Mucosa of descending colon (tissue), 3 donors: ENCODE measurements at places on chromosomes 4 and X.
A peak's percentile ranks its signal among the peaks of the same experiment; 100 is the strongest.

DNA sequence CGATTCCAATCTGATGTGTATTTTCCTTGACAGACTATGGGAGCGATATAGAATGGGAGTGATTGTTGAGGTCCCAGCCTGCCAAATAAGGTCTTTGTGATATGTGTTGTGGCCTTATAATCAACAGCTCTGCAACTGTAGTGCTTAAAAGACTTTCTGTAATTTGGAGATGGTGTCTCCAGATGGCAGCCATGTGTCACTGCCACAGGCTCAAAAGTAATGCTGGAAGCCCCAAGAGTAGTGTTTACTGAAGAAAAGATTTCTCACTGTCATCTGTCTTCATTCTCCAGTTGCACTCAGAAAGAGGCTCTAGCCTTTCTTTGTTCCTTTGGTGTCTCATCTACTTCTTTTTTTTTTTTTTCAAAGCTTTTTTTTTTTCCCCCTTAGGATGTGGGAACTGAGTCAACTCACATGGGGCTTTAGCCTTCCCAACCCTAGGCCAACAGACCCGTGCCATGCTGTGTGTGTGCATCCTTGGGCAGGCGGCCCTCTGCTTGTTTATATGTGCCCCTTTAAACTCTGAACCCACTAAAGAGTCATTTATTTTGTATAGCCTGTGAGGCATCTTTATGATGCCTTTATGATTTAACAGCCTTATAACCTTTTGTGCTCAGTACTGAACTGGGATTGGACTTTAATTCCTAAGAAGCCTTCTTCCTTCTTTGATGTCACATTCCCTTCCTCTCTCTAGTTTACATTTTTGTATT is 15.6 kb downstream of the SRPX2 start:
- peak; percentile 42 for DNase-seq

- no peak for DNase-seq
These were observed 11.2 kb upstream of the TSPAN5 start for GRCh38 chr4:98669577-98669976.

GRCh38 chr4:80806472-80806871 is 224.0 kb upstream of the BMP3 start:
- DNase-seq: no peak

DNA sequence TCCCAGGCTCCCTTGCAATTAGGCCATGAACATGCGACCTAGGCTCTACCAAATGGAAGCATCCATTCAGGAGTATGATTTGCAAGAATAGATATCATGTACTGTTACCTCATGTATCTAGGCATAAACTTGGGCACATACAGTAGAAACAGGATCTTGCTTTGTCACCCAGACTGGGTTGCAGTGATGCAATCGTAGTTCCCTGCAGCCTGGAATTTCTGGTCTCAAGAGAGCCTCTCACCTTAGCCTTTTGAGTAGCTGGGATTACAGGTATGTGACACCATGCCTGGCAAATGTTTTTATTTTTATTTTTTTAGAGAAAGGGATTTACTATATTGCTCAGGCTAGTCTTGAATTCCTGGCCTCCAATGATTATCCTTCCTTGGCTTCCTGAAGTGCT is 994.2 kb downstream of the ADGRL3 start:
- DNase-seq: no peak

DNA sequence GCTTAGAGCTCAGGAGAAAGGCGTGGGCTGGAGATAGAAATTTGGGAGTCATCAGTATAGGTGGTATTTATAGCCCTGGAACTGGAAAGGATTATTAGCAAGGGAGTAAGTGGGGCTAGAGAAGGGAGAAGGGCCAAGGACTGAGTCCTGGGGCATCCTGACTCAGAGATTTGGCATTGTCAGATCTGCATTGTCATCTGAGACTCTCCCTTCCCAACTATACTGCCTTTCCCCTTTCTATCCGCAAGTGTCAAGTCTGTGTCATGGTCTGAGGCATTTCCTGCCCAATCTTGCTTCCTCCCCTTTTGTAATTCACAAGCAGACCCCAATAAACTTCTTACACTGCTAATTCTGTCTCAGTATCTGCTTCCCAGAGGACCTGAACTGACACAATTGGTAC is 24.4 kb upstream of the SLC25A43 start:
- no peak for DNase-seq

DNA sequence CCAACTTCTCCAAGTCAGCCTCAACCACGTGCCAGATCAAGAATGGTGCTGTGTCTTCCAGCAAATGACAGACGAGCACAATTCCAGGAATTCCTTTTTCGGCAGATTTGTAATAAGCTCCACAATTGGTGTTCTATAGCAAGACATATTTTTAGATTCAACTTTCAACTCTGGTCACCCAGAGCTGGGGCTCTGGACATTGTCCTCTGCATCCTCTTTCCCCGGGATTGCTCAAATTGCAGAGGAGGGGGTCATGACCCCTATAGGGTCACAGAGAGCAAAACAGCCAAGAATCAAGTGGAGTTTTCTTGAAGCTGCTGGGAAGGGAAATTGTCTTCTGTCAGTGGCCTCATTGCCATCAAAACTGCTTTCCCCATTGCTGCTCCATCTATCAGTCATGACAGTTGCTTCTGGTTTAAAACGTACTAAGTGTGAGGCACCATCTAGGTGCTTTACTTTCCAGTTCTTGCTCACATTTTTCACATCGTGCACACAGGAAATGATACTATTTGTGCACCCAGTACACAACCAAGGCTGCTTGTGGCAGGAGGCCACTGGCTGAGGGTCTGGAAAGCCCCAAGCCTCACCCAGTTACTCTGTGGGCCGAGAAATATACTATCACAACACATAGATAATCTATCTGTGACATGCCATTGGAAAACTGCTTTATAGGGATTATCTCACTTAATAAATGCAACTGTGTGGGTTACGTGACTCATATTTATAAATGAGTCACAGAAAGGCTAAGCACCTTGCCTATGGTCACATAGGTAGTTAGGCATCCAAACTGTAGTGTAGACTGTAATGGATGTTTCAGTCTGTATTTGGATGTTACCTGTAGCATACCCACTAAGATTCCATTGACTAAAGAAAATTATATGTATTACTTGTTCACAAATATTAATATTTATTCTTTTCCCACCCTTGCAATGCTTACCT is 91.7 kb upstream of the PHOX2B start:
- DNase-seq: no peak

DNA sequence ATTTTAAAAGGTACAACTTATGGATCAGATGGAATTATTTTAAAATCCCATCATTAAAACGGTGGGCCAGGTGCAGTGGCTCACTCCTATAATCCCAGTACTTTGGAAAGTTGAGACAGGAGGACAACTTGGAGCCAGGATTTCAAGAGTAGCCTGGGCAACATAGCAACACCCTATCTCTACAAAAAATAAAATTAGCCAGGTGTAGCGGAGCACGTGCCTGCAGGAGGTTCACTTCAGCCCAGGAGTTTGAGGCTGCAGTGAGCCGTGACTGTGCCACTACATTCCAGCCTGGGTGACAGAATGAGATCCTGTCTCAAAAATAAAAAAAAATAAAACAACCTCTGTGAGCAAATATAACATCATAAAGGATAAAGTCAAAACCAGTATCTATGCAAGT is 11.4 kb downstream of the ADH5 start:
- no peak for DNase-seq

- DNase-seq: no peak
These were observed 247.9 kb downstream of the ARHGAP24 start for GRCh38 chr4:85722807-85723206.

DNA sequence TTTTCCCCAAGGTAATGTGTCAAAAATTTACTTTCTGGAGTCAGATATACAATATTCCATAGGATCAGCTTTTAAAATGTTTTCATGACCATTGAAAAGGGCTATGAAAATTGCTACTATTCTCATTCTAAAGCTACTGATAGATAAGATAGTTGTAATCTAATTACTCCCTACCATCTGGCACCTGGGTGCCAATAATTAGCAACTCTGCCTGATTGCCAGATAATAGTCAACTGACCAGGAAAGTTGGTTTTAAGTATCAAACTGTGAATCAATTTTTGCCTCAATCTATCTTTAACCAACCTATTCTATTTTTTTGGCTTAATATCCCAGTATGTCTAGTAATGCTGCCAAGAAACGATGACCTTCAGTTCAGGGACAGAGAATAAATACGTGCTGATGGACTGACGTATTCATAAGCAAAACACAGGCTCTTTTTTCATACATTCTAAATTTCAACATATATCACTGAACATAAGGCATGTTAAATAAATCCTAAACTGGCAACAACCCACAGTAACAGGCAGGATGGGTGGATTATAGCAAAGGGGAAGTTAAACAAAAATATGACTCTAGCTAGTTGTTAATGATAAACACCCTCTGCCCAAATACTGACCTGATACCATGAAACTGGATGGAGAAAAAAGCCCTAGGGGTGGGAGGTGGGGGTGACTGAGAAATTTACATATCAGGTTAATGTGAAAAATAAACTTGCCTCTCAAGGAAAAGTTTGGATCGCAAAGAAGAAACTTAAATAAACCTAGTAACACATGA is 18.2 kb downstream of the SH3RF1 start:
- DNase-seq: no peak

DNA sequence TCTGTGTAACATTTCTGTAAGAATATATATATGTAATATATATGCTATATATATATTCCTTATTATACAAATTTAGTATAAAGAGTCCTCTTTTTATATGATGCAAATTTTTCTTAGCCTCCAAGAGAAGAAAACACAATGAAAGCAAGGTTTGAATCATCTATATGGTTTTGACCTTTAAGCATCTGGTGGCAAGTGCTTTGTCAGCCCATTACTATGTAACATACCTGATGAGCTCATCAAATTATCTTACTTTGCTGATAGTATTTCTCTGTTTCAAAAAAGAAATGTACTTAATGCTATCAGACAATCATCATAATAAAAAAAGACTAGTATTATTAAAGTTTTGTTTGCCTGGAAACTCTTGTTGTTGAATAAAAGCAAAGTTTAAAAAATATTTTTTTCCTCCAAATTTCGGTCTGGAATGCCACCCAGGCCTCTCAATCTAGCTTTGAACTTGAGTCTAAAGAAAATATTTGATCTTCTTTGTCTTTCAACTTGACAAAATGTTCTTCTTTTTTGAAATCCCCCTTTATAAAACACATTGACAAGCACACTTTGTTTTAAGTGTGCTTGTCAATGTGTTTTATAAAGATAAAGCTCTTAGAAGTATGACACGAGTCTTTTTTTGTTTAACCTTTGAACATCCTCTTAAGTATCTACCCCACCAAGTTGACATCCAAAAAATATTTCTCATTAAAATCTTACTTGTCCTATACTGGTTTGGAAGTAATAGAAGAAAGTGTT is 26.2 kb downstream of the ZNF330 start:
- DNase-seq: no peak

DNA sequence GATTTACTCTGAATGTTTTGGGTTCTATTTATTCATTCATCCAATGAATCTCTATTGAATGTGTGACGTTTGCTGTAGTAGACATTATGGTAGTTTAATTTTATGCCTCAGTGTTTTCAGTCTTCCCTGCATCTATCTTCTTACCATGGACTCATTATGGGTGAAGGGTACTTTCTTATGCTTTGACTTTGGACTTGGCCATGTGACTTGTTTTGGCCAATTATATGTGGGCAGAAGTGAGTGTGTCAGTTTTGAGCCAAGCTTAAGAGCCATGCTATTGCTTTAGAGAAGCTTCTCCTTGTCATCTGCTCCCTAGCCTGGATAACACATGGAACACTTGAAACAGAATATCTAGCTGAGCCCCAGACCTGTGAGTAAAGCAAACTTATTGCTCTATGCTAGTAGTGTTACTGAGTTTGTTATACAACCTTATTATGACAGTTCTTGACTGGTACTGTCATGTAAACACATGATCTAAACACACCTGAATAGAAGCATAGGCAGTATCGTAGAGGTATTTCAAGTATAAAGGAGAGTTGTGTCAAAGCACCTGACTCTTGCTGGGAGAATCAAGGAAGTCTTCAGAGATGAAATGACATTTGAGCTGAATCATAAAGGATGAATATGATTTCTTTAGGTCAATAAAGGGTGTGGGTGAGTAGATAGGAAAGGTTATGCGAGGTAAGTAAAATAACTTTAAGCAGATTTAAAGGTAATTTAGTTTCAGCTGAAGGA is 128.4 kb downstream of the NAA11 start:
- no peak for DNase-seq

DNA sequence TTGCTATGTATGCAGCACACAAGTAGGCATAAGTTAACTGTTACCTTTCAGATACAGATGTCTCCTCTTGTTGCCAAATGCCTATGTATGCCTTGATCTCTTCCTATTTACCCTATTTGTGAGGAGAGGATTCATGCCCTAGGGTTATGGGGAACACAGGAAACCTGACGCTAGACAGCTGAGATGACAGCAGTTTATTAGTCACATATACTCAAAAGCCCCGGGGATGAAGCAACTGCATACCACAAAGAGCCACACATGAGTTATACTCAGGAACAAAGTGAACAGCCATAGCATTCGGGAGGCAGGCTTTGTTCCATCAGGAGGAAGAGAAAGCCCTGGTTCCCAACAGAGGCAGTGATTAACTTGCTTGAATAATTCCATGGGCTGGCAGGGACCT is 1011.7 kb upstream of the PCDH7 start:
- DNase-seq: no peak

DNA sequence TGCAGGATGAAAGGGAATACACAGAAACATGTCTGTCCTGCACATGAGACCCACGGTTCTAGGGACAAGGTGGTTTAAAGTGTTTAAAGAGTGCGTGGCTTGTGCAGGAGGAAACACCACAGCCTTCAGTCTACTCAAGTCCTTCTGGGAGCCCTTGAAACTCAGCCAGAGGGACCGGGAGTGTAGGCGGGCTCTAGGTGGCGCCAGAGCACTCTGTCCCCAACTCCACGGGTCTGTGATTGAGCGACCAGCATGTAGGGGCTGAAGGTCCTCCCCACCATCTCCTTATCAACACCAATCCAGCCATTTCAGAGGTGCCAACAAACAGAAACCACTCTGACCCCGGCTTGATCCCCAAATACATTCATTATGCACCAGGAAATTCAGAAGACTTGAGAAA is 82.0 kb upstream of the CLDN34 start:
- peak; percentile 61 for DNase-seq

DNA sequence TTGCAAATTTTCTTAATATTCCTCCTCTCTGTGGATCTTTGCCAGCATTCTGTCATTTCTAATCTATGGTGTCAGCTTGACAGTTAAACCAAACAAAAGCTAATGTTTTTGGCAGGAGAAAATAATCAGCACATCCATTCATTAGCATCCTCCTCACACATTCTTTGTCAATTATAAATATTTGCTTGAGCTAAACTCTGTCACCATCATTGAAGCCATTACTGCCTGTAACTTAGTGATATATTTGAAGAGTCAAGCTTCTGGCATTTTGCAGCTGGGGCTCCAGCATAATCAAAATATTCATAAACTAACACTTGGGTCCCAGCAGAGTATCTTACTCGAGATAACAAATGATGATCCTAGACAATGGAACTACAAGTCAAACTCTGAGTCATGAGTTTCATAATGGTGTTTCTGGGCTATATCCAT is 126.1 kb downstream of the EIF4E start:
- no peak for DNase-seq

- DNase-seq: no peak
These were observed 106.3 kb downstream of the LINC00632 start for GRCh38 chrX:140815868-140816267.
